ENCODE measurements at places on chromosomes 7 and 10.

DNA sequence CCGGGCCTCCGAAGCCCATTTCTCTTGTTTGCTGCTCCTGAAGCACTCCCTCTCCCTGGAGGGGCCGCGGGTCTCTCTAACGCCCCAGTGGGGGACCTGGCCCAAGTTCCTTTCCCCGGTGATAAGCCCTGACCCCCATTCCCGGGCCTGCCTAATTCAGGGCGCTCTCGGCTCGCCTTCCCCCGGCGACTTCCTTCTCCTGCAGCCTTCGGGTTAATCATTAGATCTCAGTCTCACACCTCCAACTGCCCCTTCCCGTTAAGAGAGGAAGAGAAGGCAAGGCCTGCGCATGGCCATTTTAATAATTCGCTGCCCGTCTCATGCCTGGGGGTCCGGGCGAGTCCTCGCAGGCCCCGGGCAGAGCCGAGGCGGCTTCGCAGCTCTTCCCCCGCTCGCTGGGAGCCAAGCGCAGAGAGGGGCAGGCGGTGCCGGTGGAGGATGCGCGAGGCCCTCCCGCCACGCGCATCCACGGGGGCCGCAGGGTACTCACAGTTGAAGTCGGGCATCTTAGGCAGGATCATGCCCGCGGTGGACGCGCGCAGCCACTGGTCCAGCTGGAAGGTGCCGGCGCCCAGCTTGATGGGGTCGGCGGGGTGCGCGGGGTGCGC lies 1.2 kb downstream of the MNX1 start:
- DNase-seq = no peak

DNA sequence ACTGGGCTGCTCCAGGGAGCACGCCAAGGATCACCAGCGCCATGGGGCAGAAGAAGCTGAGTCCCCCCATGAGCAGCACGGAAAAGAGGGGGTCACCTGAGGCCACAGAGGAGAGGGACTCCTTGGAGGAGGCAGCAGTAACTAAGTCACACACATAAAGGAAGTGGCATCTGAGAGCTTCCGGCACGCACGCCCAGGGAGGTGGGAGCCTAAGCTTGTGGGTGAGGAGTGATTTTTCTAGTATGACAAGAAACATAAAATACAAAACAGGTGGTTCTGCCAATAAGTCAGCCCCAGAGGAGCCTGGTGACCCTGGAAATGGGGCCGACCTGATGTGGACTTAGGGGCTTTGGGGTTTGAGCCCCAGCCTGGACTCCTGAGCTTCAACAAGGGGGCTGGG lies 60.8 kb downstream of the CARD11 start:
- peak; percentile 43 for DNase-seq

DNA sequence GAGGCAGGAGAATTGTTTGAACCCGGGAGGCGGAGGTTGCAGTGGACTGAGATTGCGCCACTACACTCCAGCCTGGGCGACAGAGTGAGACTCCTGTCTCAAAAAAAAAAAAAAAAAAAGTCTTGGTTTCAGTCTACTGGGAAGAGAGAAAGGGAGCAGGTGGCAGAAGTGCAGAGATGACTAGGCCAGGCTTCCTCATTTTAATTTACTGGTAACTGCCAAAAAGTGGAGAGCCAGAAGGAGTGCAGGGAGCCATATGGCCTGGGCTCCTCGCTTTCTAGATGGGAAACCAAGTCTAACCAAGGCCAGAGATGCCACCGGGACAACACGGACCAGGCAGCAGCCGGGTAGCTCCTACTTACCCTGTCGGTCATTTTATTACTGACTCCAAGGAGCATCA lies 12.2 kb downstream of the SEPHS1 start:
- DNase-seq = no peak

- DNase-seq = no peak
Observed at GRCh38 chr10:66746711-66747110, 179.1 kb upstream of the LRRTM3 start.

- DNase-seq = no peak
Observed at GRCh38 chr10:33706746-33707145, 372.3 kb upstream of the NRP1 start.

GRCh38 chr10:23370106-23370505 lies 25.5 kb upstream of the C10orf67 start:
- no peak for DNase-seq

DNA sequence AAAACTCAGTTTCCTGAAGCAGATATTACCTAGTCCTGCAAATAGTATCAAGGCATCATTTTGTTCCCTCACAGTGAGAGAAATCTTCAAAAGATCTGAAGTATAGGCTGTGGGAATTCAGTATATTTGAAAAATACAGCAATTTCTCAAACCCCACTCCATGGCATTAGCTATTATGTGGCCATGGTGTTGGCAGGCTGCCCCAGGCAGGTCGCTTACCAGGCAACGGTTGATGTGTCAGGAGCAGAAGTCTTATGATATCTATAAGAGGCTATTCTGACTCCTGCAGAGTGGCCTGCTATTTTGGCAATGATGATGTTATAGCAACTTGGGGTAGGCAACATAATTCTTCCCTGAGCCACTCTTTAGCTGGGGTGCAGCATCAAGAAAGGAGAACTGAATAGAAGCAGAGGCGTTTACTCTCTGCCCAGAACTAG lies 187.9 kb downstream of the PLXDC2 start:
- DNase-seq = no peak

DNA sequence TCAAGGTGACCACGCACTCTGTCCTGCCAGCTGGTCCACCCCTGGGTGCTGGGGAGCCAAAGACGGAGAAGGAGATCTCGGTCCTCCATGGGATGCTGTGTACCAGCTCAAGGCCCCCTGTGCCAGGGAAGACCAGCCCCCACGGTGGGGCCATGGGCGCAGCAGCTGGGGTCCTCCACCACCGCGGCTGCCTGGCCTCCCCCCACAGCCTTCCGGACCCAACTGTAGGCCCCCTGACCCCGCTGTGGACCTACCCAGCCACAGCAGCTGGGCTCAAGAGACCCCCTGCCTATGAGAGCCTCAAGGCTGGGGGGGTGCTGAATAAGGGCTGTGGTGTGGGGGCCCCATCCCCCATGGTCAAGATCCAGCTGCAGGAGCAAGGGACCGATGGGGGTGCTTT lies 5.4 kb downstream of the NYAP1 start:
- no peak for DNase-seq

DNA sequence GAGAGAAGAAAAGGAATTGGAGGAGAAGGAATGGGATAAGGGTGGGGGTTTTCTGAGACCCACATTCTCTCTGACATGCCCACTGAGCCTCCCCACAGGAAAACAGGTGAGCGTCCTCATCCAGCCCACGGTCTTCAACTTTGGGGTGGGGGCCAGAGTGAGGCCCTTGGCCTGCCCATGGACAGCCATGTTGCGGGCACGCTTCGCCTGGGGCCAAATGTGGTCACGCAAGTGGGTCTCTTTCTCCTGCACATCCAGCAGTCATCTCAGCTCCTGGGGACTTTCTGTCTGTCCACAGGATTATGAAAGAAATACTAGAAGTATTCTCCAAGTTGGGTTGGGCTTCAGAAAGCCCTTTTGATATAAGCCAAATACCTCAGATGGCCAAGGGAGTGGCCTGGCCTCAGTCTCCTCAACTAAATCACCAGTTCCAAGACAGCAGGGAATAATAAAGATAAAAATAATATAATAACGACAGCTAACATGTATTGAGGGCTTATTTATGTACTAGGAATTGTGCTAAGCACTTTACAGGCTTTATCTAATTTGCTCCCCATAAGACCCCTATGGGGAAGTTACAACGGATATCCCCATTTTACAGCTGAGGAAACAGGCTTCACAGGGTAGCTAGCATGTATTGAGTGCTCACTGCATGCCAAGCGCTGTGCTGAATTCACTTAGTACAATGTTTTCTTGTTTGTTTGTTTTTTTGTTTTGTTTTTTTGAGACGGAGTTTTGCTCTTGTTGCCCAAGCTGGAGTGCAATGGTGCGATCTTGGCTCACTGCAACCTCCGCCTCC lies 57.2 kb upstream of the LBX1 start:
- DNase-seq = no peak

DNA sequence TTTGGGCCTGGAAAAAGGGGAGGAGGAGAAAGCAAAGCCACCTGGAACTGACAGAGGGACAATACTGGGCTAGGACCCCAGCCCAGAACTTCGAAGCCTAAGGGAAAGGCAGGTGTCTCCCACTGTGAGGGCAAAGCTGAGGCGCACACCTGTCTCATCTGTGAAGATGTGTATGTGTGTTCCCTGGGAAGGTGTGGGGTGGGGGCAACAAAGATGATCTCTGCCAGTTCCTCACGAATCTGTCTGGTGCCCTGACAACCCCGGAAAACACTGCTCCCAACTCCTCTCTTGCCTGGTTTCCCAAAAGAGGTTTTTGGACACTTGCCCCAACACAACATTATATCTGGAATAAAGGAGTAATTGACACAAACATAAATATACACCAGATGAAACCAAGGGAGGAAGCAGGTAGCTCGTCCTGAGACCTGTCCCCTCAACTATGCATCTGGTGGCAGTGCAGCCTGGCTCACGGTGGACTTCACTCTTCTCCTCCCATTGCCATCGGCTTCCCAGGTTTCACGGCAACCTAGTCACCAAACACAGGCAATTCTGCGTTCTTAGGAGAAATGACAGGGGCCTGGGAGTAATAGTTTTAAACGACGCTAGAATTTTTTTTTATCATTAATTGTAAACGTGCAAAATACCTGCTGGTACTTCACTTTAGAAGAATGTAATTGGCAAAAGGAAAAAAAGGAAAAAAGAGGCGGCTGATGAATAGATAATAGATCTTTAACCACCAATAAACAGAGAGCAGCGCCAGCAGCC lies 1.7 kb upstream of the EMX2 start:
- DNase-seq = no peak

GRCh38 chr7:122006687-122007086 lies 133.7 kb downstream of the PTPRZ1 start:
- DNase-seq = no peak

All from activated T-cell treated with anti-CD3 and anti-CD28 coated beads for 48 hours (primary cell).